NCI-H2171 (cell line): ENCODE measurements at places on chromosomes 1 and 21.

DNA sequence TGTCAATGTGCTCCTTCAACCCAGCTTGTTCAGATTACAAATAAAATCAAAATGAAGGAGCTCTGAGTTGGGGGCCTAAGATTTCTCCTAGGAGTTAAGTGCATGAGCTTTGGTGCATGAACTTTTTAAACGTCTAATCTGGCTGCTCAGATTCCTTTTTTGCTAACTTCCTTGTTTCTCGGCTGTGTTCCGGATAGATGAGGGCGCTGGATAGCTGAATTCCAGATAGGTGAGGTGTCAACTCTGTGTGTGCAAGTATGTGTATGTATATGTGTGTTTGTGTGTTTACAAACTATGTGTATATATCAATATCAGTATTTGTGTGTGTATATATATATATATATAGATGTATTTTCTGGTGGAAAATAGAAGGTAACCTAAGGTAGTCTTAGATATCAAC is 37.5 kb upstream of the RCAN3 start:
- no peak for DNase-seq

GRCh38 chr1:4792565-4792964 is 138.2 kb downstream of the AJAP1 start:
- no peak for DNase-seq

- DNase-seq = no peak
Observed at GRCh38 chr1:47487850-47488450, 50.1 kb downstream of the FOXD2 start.

DNA sequence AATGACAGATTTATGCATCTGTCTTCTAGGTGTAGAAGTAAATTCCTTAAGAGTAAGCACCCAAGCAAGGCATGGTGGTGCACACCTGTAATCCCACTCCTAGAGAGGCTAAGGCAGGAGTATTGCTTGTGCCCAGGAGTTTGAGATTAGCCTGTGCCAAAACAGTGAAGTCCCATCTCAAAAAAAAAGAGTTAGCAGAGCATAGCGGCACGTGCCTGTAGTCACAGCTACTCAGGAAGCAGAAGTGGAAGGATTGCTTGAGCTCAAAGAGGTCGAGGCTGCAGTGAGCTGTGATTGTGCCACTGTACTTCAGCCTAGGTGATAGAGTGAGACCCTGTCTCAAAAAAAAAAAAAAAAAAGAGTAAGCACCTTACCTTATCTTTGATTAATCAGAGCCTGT is 15.1 kb upstream of the TIPRL start:
- no peak for DNase-seq

GRCh38 chr1:8200317-8201115 is 117.4 kb upstream of the SLC45A1 start:
- no peak for DNase-seq

- no peak for DNase-seq
Observed at GRCh38 chr1:2193514-2194281, 874 bp downstream of the FAAP20 start.

DNA sequence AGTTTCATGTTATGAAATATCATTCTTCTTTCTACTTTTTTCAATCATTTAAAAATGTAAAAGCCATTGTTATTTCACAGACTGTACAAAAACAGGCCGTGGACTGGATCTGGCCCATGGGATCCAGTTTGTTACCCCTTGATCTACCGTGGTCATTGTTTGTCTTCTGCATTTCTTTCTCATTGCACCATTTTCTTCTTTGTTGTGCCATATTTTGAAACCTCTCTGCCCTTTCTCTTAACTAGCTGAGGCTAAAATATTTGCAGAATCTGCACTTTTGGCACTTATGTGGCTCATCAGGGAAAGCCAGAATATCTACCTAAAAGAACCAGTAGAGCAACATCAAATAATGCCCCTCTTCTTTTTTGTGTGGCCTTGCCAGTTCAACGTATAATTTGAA is 50.5 kb downstream of the DNAJC6 start:
- DNase-seq = no peak

DNA sequence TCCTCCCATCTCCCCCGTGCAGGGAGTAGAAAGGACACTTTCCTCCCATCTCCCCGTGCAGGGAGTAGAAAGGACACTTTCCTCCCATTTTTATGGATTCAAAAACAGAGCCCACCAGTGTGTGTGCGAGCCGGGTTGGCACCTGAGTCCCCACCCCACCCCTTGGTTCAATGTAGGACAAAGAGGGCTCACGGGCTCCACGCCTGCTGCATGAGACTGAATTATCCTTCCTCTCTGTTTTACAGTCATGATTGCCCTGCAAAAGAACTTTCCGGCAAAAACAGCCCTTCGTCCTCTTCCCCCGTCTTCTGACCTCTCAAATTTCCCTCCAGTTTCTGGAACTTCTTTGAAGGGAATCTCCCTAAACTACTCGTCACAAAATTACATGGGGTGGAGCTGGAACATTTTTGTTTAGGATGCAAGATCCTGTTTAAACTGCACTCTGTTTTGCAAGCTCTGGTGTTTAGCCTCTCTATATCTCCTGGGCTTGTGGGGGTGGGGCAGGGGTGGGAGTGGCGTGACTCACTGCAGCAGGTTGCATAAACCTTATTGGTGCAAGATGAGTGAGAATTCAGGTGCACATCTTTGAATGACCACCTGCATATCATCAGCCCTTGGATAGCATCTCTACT is 99.8 kb downstream of the PSMG1 start:
- DNase-seq = no peak

GRCh38 chr1:181452746-181453145 is 30.6 kb upstream of the CACNA1E start:
- no peak for DNase-seq

DNA sequence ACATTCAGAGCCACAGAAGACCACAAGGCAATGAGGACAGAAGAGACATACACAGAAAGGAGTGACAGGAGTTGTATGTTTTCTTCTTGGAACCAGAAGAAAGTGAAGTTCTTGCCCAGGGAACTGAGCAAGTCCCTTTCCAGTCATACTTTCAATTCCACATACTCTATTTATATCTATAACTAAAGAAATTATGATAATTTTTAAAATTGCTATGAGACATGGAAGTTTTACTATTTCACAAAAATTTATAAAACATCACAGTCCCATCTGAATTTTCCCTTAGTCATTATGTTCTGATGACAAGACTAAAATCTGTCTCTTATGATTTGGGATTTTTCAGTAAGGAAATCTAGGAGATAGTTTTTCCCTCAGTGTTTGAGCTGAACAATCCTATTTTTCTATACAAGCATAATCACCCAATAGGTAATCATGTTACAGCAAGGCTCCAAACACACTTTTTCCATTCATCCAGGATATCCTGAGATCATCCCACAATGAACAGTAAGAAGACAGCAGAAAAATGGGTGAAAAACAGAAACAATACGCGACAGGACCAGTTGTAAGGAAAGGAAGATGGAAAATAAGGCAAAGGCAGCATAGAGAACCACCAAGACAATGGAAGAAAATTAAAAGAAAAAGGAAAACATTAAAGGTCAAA is 154.6 kb downstream of the VAV3 start:
- no peak for DNase-seq

- no peak for DNase-seq
Observed at GRCh38 chr1:11550664-11551283, 71.8 kb downstream of the DISP3 start.

- no peak for DNase-seq
Observed at GRCh38 chr1:20575541-20576336, 13.2 kb upstream of the CDA start.

DNA sequence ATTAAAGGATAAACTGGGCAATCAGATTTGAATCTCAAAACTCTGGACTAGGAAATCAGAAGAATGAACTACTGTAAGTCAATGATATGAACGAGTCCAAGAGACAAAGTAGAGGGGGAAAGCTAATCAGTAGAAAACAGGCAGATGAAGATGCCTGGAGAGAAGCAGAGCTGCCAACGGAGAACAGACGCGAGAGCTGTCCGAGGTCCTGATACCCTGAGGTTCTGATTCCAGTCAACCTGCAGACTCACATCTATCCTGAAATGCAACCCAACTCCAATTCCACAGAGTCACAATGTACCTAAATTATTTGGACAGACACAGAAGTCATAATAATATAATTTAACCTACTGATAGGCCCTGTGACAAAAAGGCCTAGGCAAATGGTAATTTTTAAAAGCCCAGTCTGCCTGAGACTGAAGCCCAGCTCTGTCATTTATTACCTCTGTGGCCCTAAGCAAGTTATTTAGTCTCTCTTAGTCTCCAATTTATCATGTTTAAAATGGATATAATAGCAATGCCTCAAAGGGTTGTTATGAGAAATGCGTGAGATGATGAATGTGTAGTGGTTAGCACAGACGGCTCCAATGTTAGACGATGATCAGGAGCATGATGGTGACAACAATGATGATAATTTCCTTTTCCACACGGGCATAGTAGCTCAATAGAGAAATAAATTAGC is 33.4 kb downstream of the RGS7 start:
- no peak for DNase-seq

- no peak for DNase-seq
Observed at GRCh38 chr1:176462674-176463378, at the start of gene PAPPA2. PAPPA2 (plus strand) TSS chr1:176463175; CDS start chr1:176556323, 93,148 bp downstream.

DNA sequence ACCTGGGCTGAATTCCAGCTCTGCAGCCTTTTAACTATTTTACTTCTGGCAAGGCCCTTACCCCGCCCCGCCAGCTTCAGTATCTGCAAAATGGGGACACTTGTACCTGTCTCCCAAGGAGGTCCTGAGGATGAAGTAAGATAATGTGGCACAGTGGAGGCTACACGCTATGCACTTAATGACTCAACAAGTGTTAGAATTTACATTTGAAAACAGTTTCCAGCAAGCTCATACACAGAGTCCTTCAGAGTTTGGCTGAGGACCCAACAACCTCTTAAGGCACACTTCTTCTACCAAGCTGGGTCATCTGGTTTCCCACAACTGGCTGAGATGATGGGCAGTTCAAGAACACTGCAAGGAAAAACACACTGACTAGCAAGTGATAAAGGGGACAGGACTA is 30.2 kb upstream of the SLC22A15 start:
- no peak for DNase-seq

DNA sequence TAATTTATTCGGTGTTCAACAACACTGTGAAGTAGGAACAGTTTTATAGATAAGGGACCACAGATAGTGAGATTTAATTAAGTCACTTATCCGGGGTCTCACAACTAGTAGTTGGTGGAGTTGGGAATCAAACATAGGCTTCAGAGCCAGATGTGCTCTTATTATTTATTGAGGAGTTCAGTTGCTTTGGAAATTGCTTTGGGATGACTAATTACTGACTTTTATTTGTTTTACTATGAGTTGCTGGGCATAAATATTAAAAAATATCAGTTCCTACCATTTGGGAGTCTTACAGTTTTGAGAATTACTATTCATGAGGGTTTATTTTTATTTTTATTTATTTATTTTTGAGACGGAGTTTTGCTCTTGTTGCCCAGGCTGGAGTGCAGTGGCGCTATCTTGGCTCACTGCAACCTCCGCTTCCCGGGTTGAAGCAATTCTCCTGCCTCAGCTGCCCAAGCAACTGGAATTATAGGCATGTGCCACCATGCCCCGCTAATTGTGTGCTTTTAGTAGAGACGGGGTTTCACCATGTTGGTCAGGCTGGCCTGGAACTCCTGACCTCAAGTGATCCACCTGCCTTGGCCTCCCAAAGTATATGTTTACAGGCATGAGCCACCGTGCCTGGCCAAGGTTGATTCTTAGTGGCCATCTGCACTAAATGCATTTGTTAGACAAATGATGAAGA is 27.7 kb downstream of the THRAP3 start:
- no peak for DNase-seq

DNA sequence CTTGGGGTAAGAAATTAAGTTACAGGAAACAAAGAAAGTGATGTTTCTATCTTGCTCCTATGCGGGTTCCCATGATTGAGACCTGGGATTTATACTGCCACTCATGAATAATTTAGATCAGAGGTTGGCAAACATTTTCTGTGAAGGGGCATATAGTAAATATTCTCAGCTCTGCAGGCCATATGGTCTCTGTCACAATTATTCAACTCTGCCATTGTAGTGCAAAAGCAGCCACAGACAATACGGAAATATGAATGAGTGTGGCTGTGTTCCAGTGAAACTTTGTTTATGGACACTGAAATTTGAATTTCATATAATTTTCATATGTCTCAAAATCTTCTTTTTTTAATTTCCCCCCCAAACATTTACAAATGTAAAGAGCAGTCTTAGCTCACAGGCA is 127.2 kb downstream of the FOXD2 start:
- no peak for DNase-seq

DNA sequence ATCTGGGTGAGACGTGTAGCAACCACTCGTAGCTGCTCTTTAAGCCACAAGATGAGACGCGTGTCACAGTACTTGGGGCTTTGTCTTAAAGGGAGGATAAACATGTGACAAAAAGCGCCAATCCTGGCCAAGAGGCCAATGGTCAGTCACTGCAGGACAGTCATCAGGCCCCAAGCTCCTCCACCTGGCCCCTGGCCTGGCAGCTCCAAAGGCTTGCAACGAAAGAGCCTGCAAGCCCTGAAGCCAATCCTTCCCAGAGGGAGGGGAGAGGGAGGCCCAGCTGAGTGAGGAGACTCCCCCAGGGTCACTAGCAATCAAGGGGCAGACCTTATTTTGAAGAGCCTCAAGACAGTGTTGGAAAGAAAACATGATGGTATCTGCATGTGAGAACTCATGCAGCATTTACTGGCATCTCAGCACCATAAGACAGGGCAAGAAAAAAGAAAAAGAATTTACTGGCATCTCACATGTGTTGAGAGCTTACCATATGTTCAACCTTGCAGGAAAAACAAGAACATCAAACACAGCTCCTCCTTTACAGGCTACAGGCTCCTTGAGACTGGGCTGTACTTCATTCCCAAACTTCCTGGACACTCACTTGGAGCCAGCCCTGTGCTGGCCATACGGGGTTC is 11.4 kb downstream of the GLIS1 start:
- no peak for DNase-seq

- no peak for DNase-seq
Observed at GRCh38 chr1:189567890-189568289, 909.8 kb downstream of the BRINP3 start.

GRCh38 chr1:201061886-201062285 is 38.4 kb upstream of the KIF21B start:
- no peak for DNase-seq

DNA sequence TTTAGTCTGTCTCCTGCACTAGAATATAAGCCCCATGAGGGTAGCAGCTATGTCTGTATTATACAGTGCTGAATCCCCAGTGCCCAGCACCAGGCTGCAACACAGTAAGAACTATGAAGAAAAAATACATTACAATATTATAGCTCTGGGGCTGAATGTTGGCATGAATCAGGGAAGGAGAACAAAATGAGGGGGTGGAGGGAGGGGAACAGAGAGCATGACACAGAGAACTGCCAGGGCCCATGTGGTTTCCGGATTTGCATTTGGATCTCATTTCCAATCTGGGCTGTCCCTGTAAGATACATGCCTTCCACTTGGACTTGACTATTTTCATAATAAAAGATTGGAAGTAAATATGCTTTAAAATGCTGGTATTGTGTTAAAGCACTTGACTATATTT is 35.8 kb downstream of the C1orf198 start:
- DNase-seq = no peak

GRCh38 chr1:100308777-100309176 is 42.8 kb downstream of the RTCA start:
- no peak for DNase-seq
